Hematopoietic multipotent progenitor cell treated with erythropoietin and hydrocortisone succinate and interleukin-3 and kit ligand, for 8 days (in vitro differentiated cells): ENCODE measurements at places on chromosomes 5 and 9.

DNA sequence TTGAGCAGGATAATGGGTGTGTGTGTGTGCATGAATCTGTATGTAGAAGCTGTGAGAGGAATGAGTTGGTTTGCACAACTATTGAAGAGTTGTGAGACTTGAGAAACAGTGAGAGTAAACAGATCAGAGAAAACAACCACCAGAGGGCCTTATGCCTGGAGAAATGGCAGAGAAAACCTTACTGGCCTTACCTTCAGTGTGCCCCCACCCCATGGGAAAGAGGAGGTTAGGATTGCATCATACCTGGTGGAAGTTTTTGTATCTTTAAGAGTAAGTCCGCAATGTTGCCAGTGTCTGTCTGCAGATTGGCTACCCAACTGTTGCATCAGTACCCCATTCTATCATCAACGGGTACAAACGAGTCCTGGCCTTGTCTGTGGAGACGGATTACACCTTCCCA is 1909.4 kb upstream of the WWC1 start:
- no peak for DNase-seq

DNA sequence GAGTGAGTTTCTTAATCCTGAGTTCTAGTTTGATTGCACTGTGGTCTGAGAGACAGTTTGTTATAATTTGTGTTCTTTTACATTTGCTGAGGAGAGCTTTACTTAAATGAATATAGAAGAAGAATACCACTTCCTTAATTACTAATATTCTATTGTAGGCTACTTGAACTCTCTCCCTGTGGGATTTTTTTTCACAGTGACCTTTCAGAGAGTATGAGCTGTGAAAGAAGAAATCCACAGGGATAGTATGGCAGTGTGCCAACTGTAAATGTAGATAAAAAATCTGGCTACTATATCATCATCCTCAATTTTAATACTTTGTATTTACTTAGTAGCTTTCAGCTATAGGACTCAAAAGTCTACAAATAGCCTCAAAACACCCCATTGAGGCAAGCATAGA is 67.3 kb downstream of the COMMD10 start:
- no peak for DNase-seq

DNA sequence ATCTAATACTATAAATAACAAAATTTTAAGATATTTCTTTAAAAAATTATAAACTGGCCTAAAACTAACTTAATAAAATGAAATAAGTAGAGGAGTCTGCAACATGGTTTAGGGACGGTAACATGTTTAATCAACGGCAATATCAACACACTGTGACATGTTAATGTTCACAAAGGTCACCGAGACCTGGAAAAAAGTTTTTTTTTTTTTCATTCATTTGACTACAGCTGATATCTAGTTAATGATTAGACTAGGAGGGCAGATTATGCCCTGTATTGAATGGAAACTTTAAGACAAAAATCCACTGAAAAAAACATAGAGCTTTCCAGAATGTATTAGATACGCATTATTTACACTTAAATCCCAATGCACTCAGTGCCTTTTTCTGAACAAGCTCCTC is 67.0 kb upstream of the CDK5RAP2 start:
- no peak for DNase-seq

GRCh38 chr5:94503677-94504076 is 114.7 kb downstream of the KIAA0825 start:
- DNase-seq, result no peak

GRCh38 chr9:134918646-134919045 is 934 bp upstream of the FCN1 start:
- DNase-seq, result no peak

DNA sequence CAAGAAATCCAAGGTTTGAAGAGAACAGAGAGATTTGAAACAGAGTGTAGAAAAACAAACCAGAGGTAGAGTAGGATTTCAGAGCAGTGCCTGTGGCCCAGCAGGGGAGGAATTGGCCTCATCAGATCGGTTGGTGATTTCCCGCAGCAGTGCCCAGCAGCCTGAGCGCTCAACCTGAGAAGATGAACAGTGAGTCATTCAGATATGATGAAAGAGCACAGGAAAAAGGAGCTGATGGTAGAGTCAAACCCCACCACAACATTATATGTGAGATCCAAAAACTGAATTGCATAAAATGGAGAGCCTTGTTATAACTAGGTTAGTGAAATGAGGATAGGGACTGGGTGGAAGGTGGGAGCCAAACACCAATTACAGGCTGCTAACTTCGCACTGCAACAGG is 248.9 kb downstream of the PIK3R1 start:
- no peak for DNase-seq

DNA sequence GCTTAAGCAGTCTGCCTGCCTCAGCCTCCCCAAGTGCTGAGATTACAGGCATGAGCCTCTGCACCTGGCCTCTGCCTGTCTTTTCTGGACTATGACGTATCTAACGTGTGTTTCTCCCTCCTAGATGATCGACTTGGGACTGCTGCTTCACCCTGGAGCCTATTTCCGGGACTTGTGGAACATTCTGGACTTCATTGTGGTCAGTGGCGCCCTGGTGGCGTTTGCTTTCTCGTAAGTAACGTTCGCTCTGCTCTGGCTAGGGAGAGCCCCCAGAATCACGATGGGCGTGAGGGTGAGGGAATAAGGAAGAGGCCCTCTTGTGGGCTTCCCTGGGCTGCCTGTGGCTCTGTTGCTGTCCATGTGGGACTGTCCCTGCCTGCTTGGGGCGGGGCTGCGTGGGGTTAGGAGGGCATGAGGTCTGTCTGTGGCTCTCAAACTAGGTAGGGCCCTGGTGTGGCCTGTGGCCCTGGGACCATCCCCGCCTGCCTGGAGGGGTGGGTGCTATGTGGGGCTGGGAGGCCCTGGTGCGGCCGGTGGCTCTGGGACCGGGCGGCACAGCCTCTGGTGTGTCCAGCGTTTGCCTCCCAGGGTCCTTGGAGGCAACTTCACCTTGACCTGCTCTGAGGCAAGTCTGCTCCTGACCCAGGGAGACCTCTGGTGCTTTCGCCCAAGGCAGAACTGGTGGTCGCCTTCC is 171.7 kb downstream of the CACNA1B start:
- no peak for DNase-seq
